Placental pericyte (primary cell): ENCODE measurements at places on chromosomes 4 and X. TPM values are rescaled to one million over a fixed set of nuclear protein-coding genes. Genes with fewer than 3 reads are reported as not detected.

The GPR50 gene
- total RNA-seq = not detected in 2 replicates

The SPANXA2 gene
- total RNA-seq = not detected in 2 replicates

The CYBB gene
- under 0.01 and 0.14 TPM in 2 replicates for total RNA-seq

The CT45A3 gene
- total RNA-seq = not detected in 2 replicates

The FAM3A gene
- total RNA-seq = 24.5 and 45.1 TPM in 2 replicates

The COL25A1 gene
- total RNA-seq = 0.66 and 1.7 TPM in 2 replicates

The CCDC158 gene
- 0.22 TPM in 1 of 2 replicates, not detected in the other for total RNA-seq

The LRCH2 gene
- 7.4 and 13.1 TPM in 2 replicates for total RNA-seq

The TGIF2LX gene
- not detected in 2 replicates for total RNA-seq

The KLB gene
- total RNA-seq = under 0.01 TPM in 1 of 2 replicates, not detected in the other

The MGARP gene
- total RNA-seq = 2.3 and 3.3 TPM in 2 replicates

The STOX2 gene
- total RNA-seq = 0.57 and 15.8 TPM in 2 replicates
